Thymus (tissue), 14 donors: ENCODE measurements at places on chromosomes 16 and 17.

DNA sequence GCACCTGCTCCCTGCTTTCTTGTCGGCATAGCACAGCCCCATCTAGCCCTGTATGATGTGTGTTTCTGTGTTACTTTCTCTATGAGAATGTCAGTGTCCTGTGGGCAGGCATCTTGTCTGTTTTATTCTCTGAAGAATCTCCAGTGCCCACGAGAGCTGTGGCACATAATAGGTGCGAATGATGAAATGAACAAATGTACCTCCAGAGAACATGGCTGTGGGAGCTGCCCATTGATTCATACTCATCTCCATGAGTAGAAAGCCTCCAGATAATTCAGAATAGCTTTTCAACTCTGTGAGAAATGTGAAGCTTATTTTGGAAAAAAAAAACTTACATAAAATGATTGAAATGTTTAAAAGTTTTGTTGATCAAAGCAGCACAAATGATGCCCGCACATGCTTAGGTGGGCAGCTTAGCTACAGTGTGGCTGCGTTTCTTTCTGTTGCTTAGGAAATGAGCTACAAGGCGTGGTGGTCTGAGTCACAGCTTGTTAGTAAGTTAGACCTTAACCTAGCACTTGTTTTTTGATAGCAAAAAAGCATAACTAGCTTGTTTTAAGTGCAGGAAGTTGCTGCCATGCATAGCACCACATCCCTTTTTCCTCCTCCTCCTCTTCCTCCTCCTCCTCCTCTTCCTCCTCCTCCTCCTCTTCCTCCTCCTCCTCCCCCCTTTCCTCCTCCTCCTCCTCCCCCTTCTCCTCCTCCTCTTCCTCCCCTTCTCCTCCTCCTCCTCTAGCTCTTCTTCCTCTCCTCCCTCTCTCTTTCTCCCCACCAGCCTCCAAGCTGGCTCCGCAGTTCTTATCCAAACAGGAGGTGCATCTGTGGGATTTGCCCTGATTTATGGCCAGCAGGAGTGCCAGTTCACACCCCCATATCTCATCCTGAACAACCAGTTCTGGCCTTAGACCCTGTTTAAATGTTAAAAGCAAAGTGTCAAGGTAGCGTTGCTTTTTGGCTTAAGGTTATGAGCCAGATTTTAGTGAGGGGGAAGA is 221.5 kb downstream of the IRF8 start:
- no peak for DNase-seq

DNA sequence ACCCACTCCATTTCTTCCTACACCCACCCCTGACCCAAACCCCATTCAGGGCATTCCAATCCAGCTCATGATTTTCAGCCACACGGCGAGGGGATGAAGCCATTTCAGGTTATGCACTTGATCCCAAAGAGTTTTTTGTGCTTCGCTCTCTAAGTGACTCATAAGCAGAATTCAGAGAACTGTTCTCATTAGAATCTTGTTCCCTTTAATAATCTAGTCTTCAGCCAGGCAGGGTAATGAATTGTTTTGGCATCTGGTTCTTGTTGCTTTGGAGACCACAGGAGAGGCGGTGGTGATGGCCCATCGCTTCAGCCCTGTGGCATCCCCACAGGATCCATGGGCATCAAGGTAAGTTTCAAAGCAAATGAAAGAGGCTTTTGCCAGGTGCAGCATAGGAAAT is 4.8 kb upstream of the KRT31 start:
- DNase-seq: no peak

DNA sequence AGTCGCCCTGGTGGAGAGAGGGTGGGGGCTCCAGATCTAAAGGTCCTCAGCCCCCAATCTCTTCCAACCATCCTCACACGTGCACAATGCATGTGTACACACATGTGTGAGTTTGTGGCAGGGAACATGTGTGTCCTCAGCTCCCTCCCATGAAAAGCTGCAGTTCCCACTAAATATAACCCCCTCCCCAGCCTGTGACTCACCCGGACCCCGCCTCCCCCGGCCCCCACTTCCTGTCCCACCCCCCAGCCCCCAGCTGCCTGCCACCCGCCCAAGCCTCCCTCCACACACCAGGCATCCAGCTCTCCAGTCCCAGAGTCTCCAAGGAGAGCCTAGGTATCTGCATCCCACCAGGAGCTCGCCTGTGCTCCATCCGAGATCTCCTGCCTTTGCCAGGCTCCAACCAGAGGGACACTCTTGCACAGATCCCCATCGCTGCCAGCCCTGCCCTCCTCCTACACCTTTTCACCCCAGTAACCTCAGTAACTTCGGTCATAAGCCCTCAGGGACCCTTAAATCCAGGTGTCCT is 3.9 kb downstream of the DLG4 start:
- peak; percentile 60 for DNase-seq

DNA sequence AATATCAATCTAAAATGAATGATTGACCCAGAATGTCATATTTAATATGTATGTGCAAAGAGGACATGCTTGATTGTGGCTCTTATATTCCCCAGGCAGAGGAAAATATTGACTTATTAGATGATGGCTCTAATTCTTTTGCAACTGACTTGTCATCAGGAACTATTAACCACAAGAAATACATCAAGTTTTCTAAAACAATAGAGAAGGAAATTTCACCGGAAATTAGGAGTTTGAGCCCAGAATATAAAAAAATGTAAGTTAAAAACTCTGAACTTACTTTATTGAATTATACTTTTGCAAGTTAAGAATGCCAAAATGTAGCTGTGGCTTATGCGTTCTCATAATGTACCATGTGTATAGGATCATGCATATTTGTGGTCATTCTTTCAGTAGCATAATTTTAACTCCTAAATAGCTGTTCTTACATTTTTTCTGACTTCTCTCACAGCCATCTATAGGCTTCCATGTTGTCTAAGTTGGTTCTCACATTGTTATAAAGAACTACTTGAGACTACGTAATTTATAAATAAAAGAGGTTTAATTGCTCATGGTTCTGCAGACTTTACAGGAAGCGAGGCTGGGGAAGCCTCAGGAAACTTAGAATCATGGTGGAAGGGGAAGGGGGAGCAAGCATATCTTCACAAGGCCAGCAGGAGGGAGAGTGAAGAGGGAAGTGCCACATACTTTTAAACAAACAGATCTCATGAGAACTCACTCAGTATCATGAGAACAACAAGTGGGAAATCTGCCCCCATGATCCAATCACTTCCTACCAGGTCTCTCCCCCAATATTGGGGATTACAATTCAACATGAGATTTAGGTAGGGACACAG is 11.6 kb downstream of the EFCAB13 start:
- DNase-seq: no peak

DNA sequence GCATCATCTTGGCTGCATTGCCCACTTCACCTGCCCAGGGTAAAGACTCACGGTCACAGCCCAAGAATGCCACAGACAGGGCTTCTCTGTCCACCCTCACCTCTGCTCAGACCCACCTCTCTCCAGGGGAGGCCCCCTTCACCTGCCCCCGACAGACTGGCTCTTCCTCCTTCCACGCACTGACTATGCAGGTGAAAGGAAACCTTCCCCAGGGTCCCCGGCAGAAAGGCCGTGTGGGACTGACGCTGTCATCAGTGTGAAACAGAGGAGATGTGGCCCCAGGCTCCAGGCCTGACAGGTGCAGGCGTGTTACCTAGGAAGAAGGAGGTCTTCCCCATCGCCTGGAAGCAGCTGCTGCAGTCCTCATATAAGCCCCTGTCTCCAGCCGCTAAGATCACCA is 9.3 kb upstream of the ROGDI start:
- DNase-seq: no peak

GRCh38 chr17:56676810-56677209 is 83.3 kb downstream of the NOG start:
- DNase-seq: no peak

DNA sequence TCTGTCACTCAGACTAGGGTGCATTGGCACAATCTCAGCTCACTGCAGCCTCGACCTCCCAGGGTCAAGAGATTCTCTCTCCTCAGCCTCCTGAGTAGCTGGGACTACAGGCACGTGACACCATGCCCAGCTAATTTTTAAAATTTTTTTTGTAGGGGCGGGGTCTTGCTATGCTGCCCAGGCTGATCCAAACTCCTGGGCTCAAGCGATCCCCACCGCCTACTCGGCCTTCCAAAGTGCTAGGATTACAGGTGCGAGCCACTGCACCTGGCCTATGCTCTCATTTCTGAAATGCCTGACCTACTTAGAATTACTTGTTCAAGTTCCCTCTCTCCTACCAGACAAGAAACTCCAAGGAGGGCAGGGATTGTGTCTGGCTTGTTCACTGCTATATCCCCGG is 5.1 kb upstream of the GP2 start:
- no peak for DNase-seq

DNA sequence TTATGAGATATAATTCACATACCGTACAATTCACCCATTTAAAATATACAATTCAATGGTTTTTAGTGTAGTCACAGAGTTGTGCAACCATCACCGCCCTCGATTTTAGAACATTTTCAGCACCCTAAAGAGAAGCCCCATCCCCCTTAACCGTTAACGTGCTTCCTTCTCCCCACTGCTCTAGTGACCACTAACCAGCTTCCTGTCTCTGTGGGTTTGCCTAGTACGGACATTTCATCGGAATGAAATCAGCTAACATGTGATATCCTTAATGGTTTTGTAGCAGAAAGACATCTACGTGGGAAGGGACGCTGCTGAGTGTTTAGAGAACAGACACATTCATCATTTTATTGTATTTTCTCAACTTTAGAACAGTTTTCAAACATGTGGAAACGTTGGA is 80.8 kb upstream of the HSBP1 start:
- no peak for DNase-seq

GRCh38 chr16:23757937-23758619 is 3.3 kb downstream of the CHP2 start:
- DNase-seq: no peak

- DNase-seq: no peak
Measured at GRCh38 chr17:78512976-78513375, 64.2 kb downstream of the DNAH17 start.

DNA sequence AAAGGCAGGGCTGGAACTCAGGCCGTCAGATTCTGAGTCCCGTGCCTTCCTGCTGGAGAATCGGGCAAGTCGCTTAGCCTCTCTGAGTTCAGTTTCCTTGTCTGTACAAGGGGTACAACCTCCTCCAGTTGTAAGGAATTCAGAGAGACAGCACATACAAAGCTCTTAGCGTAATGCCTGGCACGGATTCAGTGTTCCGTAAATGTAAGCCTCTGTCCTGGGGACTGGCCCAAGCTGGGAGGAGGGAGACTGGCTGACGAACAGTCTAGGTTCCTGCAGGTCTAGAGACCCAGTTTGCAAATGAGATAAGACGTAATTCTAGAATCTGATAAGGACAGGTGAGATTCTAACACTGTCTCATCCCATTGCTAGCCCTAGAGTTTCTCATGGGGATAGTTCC is 9.9 kb downstream of the METTL22 start:
- no peak for DNase-seq

GRCh38 chr17:19242323-19242722 is 5.2 kb downstream of the EPN2 start:
- no peak for DNase-seq

GRCh38 chr17:45431531-45432404 is 902 bp downstream of the ARHGAP27 start:
- no peak for DNase-seq

- DNase-seq: no peak
Measured at GRCh38 chr16:56847173-56847910, 17.7 kb upstream of the SLC12A3 start.

DNA sequence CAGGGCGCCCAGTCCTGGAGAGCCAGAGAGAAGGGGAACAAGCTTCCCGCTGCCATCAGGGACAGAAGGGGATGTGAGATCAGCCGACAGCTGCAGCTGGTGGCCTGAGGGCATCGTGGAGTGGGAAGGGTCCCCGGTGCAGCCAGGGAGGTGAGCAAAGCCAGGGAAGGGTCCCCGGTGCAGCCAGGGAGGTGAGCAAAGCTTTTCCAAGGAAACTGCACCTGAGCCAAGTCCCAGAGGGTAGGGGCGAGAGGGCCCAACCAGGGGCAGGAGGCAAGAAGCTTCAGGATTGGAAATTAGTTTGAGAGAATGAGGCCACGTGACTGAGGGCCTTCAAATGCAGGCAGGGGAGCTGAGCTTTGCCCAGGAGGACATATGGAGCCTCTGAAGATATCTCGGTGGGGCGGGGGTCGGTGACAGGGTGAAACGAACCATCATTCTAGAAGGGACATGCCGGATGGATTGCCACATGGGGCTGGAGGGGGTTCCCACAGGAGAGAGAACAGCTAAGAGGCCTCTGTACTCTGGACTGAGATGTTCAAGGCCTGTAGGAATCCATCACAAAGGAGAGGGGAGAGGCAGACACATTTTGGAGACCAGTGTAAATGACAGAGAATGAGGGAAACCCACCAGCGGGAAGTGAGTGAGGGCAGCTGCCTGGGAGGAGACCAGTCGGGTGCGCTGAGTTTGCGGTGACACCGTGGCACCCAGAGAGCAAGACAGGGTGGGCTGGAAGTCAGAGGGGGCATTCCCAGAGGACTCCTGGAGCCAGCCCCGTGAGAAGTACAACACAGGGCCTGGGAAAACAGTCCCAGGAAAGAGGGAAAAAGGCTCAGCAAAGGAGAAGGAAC is 31.4 kb upstream of the RPH3AL start:
- DNase-seq: no peak

DNA sequence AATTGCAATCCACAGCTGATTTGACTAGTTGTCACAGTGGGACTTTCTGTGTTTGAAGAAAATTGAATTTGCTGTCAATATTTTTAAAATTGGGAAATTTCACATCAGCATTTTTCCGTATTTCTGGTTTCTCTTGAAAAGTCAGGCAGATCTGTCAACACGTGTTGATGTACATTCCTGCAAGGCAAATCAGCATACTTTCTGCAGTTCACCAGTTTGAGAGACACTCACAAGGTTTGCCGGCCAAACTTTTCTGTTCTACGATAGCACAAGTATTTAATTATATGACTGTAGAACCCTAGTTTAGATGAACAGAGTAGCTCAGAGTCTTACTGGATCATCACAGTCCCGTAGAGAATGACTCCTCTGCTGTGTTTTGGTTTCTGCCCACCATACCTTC is 102.0 kb downstream of the ADAMTS18 start:
- no peak for DNase-seq

- no peak for DNase-seq
Measured at GRCh38 chr17:51015145-51015558, 105.5 kb downstream of the SPAG9 start.

DNA sequence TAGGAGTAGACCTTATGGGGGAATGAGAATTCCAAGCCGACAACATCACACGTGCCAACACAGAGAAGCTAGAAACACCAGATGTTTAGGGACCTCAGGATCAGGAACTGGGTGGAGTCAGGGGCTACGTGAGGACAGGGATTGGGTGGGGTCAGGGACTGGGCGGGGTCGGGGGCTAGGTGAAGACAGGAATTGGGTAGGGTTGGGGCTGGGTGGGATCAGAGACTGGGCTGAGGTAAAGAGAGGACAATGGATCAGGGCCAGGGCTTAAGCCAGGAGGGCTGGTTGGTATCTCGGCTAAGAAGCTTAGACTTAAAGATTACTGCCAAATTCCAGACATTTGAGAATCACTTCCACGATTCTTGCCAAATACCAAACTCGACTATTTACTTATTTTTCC is 11.6 kb downstream of the TEKT5 start:
- DNase-seq: no peak

- no peak for DNase-seq
Measured at GRCh38 chr17:72604518-72604917, 483.7 kb downstream of the SOX9 start.
